ENCODE measurements at places on chromosomes 12 and 14.

GRCh38 chr14:54567224-54567638 lies 303 bp downstream of the SAMD4A start:
- no peak for DNase-seq

- DNase-seq: no peak
Measured at GRCh38 chr14:71648725-71649124, 283.5 kb upstream of the RGS6 start.

DNA sequence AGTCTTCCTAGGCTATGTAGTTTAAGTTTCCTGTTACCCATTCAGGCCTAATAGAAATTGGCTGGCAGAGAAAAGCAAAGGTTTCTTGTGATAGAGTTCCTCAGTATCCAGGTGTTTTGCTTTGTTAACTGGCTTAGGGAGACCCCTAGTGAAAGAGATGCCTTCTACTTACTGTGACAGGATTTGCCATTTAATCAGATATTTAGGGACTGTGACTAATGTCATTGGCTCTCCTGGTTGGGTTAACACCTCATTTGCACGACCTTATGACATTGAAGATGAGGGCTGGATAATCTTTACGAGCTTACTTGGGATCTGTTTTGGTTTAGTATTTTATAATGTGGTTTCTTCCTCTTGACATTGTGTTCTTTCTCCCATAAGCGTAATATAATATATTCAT lies 5.8 kb downstream of the MON2 start:
- DNase-seq: no peak

DNA sequence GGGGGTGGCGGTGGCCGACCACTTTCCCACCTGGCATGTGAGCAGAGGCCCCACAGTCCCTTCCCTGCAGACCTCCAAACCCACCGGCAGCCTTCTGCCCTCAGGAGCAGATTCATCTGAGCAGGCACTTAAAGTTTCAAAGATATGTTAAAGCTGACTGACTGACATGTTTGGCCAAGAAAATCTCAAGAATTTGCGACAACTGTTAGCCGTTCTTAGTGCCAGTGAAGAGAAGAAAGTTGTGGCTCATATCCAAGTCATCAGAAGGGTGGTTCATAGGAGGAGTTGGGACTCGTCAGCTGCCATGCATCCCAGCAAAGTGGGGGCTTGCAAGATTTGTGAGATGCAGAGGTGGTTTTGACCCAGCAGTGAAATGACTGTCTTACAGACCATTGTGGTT lies 27.2 kb downstream of the ELK3 start:
- no peak for DNase-seq

DNA sequence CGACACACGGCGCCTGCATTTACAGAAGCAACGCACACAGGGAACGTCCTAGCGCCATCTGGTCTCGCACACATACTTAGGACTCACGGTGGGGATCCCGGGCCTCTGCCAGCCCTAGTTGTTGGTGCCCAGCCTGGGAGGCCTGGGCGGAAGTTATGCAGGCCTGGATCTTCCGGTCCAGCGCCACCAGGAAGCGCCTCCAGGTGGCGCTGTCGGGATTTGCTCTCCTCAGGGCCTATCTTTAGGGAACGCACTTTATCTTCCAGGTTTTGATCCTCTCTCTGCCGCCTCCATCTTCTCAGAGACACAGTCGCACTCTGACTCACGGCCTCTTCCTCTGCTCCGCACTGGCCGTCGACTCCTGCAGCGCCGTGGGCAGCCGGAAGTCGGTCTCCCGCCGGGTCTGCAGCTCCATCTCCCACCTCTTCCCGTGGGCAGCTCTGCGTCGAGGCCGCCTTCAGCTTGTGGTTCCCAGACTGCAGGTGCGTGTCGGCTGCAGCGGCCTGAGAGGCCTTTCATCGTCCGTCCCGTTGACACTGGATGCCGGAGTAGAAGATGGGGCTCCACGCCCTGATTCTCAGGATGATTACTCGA lies 760.4 kb downstream of the TMEM121 start:
- DNase-seq: no peak

GRCh38 chr14:89078021-89078795 lies 253.8 kb downstream of the TTC8 start:
- no peak for DNase-seq

Measured in stimulated activated CD8-positive, alpha-beta memory T cell treated with anti-CD3 and anti-CD28 coated beads, Interleukin-12 subunit alpha, Interleukin-12 subunit beta, amount 100 ng/mL, for 4 hours (primary cell).